Liver (tissue), 10 donors: ENCODE measurements at places on chromosomes 6 and 20.

DNA sequence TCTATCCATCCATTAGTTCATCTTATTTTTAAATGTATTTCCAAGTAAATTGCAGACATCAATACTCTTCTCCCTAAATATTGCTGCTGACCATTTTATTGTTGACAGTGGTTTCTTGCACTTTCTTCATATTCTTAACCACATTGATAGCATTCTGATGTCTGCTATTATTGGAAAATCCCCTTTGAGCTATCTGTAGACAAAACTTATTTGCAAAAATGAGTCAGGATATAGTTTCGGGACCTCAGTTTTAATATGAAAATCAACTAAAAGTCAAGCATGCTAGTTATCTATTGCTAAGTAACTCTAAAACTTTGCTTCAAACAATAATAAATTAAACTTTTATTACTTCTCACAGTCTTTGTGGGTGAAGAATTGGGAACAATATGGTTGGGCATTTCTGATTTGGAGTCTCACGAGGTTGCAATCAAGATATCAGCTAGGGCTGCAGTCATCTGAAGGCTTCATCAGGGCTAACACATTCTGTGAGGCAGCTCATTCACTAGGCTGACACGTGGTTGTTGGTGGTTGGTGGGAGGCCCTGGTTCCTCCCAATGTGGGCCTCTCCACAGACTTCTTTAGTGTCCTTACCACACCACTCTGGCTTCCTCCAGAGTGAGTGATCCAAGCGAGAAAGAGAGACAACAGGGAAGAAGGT, 32.7 kb downstream of the CD109 start:
- no peaks in the 10 kb centered on the region for H3K4me1 ChIP-seq
- no peak for DNase-seq
- H3K36me3 ChIP-seq, result no peaks in the 10 kb centered on the region

- no peaks in the 10 kb centered on the region for H3K4me1 ChIP-seq
- no peaks in the 10 kb centered on the region for H3K27me3 ChIP-seq
- no peak overlapping the region for H3K4me3 ChIP-seq
- H3K27ac ChIP-seq, result no peak overlapping the region
- no peaks in the 10 kb centered on the region for H3K36me3 ChIP-seq
- DNase-seq, result no peak
Observed at GRCh38 chr6:29294499-29294914, 7.0 kb upstream of the OR14J1 start.

DNA sequence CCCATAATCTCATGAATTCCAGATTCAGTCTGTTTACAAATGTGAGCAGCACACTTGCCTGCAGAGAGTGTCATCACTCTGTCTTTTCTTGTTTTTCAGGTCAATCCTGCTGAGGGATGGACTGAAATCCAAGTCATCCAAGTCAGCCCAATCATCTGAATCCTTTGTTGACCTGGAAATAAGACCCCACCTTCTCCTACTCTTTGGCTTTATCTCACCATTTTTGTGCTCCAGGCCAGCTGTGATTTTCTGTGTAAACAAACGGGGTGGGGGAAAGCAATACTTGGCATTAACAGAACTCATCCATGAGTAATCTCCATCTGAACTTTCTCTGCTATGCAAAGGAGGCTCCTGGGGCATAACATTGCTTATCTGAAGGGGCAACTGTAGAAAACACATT, 16.9 kb upstream of the GSTA4 start:
- no peaks in the 10 kb centered on the region for H3K27me3 ChIP-seq
- peaks cover 53% of the 10 kb centered on the region for H3K36me3 ChIP-seq

DNA sequence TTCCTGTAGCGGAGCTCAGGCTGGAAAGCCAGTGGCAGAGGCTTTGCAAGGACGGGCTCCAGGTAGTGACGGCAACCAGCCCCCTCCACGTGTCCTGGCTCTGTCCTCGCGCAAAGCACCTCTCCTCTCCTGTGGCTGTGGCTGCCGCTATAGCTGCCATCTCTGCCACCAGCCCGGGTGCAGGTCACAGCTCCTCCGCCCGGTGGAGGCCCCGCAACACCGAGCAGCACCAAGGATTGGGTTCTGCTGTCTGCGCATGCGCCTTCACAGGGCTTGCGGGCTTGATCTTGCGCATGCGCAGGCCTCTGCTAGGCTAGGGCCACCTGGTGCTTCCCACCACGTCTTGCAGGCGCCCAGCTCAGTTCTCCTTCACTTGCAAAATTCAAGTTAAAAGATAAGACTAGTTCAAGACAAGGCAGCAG, 625.4 kb downstream of the QKI start:
- no peaks in the 10 kb centered on the region for H3K36me3 ChIP-seq
- no peak overlapping the region for H3K27ac ChIP-seq
- H3K27me3 ChIP-seq, result no peaks in the 10 kb centered on the region
- H3K4me3 ChIP-seq, result no peak overlapping the region
- H3K4me1 ChIP-seq, result no peaks in the 10 kb centered on the region

- no peak overlapping the region for H3K4me3 ChIP-seq
- no peak overlapping the region for H3K27ac ChIP-seq
- H3K4me1 ChIP-seq, result no peaks in the 10 kb centered on the region
- H3K27me3 ChIP-seq, result no peaks in the 10 kb centered on the region
- no peaks in the 10 kb centered on the region for H3K36me3 ChIP-seq
Observed at GRCh38 chr6:165871571-165871970, 208.5 kb upstream of the PDE10A start.

DNA sequence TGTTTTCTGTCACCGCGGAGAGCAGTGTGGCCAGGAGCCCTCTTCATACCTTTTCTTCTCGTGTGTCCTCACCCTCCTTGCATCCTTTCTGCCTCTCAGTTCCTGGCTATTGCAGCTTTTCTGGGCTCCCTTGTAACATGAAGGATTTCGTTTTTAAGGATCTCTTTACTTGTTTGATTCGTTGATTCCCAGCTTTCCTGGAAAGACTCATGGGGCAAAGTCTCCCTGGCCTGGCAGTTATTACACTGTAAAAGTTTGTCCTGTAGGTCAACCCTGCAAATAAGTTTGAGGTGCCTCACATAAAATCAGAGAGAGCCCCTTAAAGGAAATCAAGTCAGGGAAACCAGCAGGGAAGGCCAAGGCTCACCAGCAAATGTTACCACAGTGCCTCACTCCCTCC, 70.1 kb downstream of the ISM1 start:
- H3K36me3 ChIP-seq, result no peaks in the 10 kb centered on the region
- peak overlapping the region; percentile 60 for H3K4me3 ChIP-seq

DNA sequence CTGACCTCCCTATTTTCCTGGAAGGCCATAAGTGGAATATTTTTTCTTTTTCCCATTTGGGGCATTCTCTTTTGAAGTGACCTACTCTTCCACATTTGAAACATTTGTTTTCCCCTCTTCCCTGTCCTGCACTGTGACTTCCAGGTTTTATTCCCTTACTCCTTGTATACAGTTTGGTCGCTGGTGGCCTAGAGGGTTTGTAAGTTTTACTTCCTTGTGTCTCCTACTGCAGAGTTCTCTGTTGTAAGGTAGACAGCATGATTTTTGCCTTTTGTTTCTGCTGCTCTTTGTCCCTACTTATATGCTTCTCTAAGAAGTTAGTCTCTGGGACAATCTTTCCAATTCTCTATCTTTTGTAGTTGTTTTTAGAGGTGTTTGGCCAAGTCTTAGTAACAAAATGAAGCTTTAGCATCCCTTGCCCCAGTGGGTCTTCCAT, 7.4 kb upstream of the ZNFX1 start:
- DNase-seq, result no peak
- H3K36me3 ChIP-seq, result peaks cover 94% of the 10 kb centered on the region
- peaks cover 4% of the 10 kb centered on the region for H3K4me1 ChIP-seq
- H3K4me3 ChIP-seq, result no peak overlapping the region
- no peaks in the 10 kb centered on the region for H3K27me3 ChIP-seq

DNA sequence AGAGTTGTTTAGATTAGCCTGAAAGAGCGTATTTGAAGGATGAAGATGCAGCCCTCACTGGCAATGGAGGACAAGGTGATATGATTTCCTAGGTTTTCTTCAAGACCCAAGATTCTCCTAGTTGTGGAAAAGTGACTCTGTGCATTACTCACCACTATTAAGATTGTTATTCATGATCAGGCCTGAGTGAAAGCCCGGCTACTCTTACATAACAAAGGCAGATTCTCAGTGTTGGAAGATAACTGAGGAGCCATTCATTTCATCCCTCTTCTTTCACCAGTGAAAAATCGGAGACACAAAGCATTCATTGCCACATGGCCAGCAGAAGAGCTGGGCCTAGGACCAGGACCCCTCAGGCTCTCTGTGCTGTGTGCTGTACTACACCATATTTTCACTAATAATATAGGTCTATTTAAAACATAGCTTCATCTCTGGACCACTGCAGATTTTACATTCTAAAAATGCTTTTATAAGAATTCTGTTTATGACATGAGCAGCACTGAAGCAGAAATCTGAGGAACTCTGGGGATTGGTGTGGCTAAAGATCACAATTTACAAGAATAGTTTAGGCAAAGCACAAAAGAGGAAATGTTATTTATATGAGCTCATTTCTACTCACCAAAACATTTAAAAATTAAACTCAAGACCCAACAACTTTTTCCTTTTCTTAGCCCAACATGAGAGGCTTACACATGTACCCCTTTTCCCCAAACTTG, 181.9 kb upstream of the CCN2 start:
- H3K27ac ChIP-seq, result no peak overlapping the region
- no peaks in the 10 kb centered on the region for H3K27me3 ChIP-seq
- no peaks in the 10 kb centered on the region for H3K36me3 ChIP-seq
- no peak overlapping the region for H3K4me3 ChIP-seq

GRCh38 chr6:131215219-131215618, 80.0 kb downstream of the AKAP7 start:
- no peaks in the 10 kb centered on the region for H3K36me3 ChIP-seq
- H3K27ac ChIP-seq, result no peak overlapping the region
- DNase-seq, result no peak
- no peak overlapping the region for H3K4me3 ChIP-seq

- H3K36me3 ChIP-seq, result no peaks in the 10 kb centered on the region
- no peak for DNase-seq
- H3K27ac ChIP-seq, result no peak overlapping the region
- H3K4me3 ChIP-seq, result no peak overlapping the region
Observed at GRCh38 chr6:52532457-52532856, 44.4 kb downstream of the TRAM2 start.

DNA sequence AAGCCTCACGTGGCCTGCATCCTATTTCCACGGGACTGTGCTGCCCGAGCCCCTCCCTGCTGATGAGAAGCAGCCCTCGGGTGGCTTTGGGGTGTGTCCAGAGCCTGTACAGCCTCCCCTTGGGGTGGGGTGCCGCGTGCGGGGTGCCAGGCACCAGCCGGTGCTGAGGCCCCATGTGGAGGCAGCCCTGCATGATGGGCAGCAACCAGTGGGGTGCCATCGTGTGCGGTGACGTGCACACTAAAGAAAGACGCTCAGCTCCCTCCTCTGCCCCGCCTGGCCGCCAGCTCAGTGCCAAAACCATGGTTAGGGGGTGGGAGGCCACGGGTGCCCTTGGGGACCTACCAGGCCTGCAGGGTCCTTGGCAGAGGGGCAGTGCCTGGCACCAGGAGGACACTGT, 26.2 kb downstream of the NTSR1 start:
- no peaks in the 10 kb centered on the region for H3K4me1 ChIP-seq
- H3K36me3 ChIP-seq, result no peaks in the 10 kb centered on the region

DNA sequence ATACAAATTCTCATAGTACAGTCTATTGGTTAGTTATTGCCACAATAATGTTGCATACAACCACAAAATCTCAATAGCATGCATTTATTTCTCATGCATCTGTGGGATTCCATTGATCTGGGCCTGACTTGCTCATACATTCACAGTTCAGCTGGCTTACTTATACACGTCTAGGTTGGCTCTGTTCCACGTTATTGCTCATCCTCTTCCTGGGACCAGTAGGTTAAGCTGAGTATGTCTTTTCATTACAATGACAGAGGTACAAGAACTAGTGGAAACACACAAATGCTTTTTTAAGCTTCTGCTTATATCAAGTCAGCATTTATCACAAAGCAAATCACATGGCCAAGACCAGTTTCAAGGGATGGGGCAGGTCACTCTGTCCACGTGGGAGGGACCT, 485.3 kb upstream of the BTBD3 start:
- no peak overlapping the region for H3K4me3 ChIP-seq
- H3K36me3 ChIP-seq, result no peaks in the 10 kb centered on the region
- no peaks in the 10 kb centered on the region for H3K4me1 ChIP-seq
- no peak overlapping the region for H3K27ac ChIP-seq

GRCh38 chr20:59207742-59208357, 44.2 kb downstream of the ZNF831 start:
- H3K27ac ChIP-seq, result no peak overlapping the region
- no peaks in the 10 kb centered on the region for H3K4me1 ChIP-seq
- no peak overlapping the region for H3K4me3 ChIP-seq
- H3K27me3 ChIP-seq, result peaks cover 3% of the 10 kb centered on the region
- DNase-seq, result peak; percentile 57

GRCh38 chr6:146871611-146872425, 273.0 kb downstream of the ADGB start:
- DNase-seq, result no peak
- H3K36me3 ChIP-seq, result no peaks in the 10 kb centered on the region
- no peak overlapping the region for H3K4me3 ChIP-seq
- H3K27me3 ChIP-seq, result no peaks in the 10 kb centered on the region
- H3K4me1 ChIP-seq, result peaks cover 10% of the 10 kb centered on the region
- H3K27ac ChIP-seq, result no peak overlapping the region

DNA sequence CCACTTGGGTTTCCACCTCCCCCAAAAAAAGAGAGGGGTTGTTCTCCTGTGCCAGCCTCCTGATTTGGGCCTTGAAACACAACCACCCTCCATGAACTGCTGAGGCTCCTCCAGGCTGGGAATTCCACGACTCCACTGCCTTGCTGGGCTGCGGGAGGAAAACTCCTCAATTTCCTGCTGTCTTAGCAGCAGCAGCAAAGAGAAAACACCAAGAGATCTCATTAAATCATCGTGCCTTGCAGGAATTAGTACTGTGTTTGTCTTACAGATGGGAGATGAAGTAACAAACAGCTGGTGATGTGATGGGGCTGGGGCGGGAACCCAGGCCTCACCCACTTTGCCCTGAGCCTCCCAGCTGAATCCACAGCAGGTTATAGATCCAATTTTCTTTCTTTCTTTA, 29.0 kb downstream of the BPIFB1 start:
- no peak for DNase-seq
- H3K27me3 ChIP-seq, result no peaks in the 10 kb centered on the region
- no peaks in the 10 kb centered on the region for H3K4me1 ChIP-seq
- no peak overlapping the region for H3K4me3 ChIP-seq

GRCh38 chr6:149228311-149228955, 89.1 kb upstream of the TAB2 start:
- peaks cover 26% of the 10 kb centered on the region for H3K4me1 ChIP-seq
- H3K4me3 ChIP-seq, result no peak overlapping the region
- no peaks in the 10 kb centered on the region for H3K27me3 ChIP-seq
- H3K36me3 ChIP-seq, result no peaks in the 10 kb centered on the region
- no peak overlapping the region for H3K27ac ChIP-seq
- no peak for DNase-seq

DNA sequence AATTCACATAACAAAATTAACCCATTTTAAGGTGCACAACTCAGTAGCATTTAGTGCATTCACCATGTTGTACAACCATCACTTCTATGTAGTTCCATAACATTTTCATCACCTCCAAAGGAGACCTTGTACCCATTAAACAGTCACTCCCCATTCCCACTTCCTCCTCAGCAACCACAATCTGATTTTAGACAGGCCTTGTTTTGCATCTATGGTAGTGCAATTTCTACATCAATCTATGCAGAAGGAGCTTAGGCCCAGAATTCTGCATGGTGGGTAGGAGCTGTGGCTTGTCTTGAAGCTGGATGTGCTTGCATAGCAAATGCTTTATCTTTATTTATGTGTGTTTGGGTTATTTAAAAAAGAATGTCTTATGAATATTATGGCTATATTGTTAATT, 13.5 kb upstream of the HLA-DQA1 start:
- DNase-seq, result no peak
- H3K4me1 ChIP-seq, result no peaks in the 10 kb centered on the region
- H3K27ac ChIP-seq, result no peak overlapping the region
- H3K36me3 ChIP-seq, result no peaks in the 10 kb centered on the region

GRCh38 chr6:131638013-131638412, 911 bp downstream of the ENPP3 start:
- H3K27me3 ChIP-seq, result no peaks in the 10 kb centered on the region
- no peak for DNase-seq
- H3K27ac ChIP-seq, result no peak overlapping the region
- H3K4me1 ChIP-seq, result peaks cover 13% of the 10 kb centered on the region
- no peak overlapping the region for H3K4me3 ChIP-seq
- no peaks in the 10 kb centered on the region for H3K36me3 ChIP-seq
